ENCODE measurements at places on chromosomes 7 and 10.

GRCh38 chr10:122492006-122492405, 30.7 kb downstream of the HTRA1 start:
- no peak overlapping the region for H3K27ac ChIP-seq
- peaks cover 10% of the 10 kb centered on the region for H3K27me3 ChIP-seq
- no peaks in the 10 kb centered on the region for H3K36me3 ChIP-seq
- no peak overlapping the region for H3K4me3 ChIP-seq

DNA sequence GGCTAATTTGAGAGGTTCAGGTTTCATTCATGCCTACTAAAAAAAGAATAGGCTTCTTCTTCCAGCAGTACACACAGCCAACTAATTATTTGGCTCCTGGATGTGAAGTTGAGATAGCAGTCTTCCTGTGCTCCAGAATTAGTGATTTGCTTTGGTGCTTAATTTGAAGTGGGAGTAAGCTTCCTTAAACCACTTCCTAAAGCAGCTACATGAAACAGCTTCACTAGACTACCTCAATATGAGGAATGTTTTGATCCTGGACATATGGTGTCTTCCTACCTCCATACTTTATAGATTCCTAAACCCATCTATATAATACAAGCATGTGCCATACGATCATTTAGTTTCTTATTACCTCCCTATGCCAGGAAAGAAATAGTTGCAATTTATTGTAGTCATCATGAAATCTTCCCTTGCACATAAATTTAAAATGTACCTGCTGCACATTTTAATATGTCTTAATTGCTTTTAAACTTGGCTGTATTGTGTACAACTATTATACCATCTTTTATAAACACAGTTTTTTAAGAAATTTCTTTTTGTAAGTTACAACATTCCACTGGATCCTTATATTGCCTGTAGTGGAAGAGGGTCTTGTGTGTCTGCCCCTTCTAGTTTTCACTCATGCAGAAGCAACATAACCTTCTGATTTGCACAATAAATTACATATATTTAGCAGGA, 8.6 kb downstream of the VIM start:
- H3K4me1 ChIP-seq, result peaks cover 32% of the 10 kb centered on the region
- DNase-seq, result no peak
- no peaks in the 10 kb centered on the region for H3K27me3 ChIP-seq
- no peak overlapping the region for H3K27ac ChIP-seq
- H3K36me3 ChIP-seq, result peaks cover 59% of the 10 kb centered on the region
- no peak overlapping the region for H3K4me3 ChIP-seq

- H3K4me1 ChIP-seq, result no peaks in the 10 kb centered on the region
- DNase-seq, result no peak
- no peak overlapping the region for H3K27ac ChIP-seq
- no peaks in the 10 kb centered on the region for H3K36me3 ChIP-seq
- peaks cover 2% of the 10 kb centered on the region for H3K27me3 ChIP-seq
These were observed 36.2 kb upstream of the OGDHL start for GRCh38 chr10:49798275-49798674.

DNA sequence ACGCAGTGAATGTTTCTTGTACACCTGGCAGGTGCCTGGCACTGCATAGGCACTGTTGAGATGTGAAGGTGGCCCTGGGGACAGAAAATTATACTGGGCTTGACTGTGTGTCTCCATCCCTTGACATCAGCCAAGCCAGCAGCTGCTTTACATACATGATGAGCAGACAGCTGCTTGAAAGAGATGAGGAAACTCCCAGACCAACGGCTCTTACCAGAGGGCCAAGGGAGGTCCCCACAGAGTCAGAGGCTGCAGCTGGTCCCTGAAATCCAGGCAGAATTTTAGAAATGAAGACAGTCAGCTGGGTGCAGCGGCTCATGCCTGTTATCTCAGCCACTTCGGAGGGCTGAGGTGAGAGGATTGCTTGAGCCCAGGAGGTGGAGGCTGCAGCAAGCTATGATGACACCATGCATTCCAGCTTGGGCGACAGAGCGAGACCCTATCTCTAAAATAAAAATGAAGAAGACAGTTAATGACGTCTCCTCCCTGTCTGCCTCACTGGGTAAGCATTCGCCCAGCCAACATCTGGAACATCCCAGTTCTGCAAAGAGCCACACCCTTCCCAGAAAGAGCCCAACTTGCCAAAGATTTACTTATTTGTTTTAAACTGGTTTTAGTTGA, 17.6 kb downstream of the LIMK1 start:
- H3K27me3 ChIP-seq, result no peaks in the 10 kb centered on the region
- no peak for DNase-seq
- H3K36me3 ChIP-seq, result peaks cover 19% of the 10 kb centered on the region
- no peak overlapping the region for H3K4me3 ChIP-seq
- H3K4me1 ChIP-seq, result no peaks in the 10 kb centered on the region
- H3K27ac ChIP-seq, result no peak overlapping the region

DNA sequence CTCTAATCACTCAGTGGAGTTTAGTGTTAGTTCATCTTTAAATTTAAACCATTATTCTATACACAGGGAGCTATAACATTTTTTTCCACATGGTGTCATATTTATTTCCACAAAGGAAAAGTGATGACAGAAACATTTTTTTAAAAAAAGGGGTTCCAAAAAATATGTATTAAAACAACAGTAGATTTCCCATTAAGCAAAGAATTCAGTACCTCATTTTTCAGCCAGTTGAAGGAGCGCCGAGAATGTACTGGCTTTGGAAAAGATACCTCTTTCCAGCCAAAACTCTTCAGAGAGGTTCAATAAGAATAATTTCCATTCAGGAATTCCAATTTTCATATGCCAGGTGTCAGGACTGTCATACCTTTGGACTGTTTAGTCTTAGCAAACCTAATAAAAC, 250.5 kb upstream of the MEOX2 start:
- no peaks in the 10 kb centered on the region for H3K36me3 ChIP-seq
- no peak overlapping the region for H3K4me3 ChIP-seq
- H3K27me3 ChIP-seq, result no peaks in the 10 kb centered on the region
- H3K27ac ChIP-seq, result no peak overlapping the region
- H3K4me1 ChIP-seq, result no peaks in the 10 kb centered on the region
- DNase-seq, result no peak

DNA sequence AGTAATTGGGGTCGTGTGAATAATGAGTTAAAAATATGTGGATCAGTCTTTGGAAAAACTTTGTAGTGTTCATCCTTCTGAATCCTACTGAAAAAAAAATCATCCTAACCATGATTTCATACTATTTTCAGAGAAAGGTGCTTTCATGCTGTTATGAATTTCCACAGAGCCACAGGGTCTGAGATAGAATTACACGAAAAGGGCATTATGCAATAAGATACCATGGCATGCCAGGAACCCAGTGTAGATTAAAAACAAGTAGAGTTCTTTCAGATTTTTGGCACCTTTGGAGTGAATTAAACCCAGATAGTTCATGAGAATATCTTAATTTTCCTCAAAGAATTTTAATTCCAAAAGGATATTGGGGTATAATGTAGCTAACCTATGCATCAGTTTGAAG, 47.5 kb upstream of the AGMO start:
- no peaks in the 10 kb centered on the region for H3K36me3 ChIP-seq
- H3K27ac ChIP-seq, result no peak overlapping the region
- no peak for DNase-seq

DNA sequence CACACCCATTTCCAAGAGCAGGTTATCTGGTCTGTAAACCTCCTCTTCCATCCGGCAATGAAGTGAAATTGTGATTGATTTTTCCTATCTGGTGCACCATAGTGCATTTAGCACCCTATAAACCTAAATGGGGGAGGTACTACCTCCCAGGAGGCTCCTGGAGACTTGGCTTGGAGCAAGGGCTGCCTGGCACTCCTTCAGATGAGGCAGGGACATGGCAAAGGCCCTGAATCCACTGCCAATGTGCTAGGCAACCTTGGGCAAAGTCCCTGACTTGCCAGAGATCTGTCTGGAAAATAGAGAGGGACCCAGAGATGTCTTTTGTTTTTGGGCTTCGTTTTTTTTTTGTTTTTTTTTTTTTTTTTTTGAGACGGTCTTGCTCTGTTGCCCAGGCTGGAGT, 6.7 kb upstream of the GRID1 start:
- peaks cover 1% of the 10 kb centered on the region for H3K4me1 ChIP-seq
- H3K36me3 ChIP-seq, result no peaks in the 10 kb centered on the region
- no peak overlapping the region for H3K27ac ChIP-seq
- H3K4me3 ChIP-seq, result no peak overlapping the region
- H3K27me3 ChIP-seq, result peaks cover 40% of the 10 kb centered on the region

GRCh38 chr7:29230871-29231345, 36.3 kb downstream of the CHN2 start:
- H3K27me3 ChIP-seq, result peaks cover 11% of the 10 kb centered on the region
- H3K4me1 ChIP-seq, result peaks cover 5% of the 10 kb centered on the region
- H3K27ac ChIP-seq, result no peak overlapping the region

DNA sequence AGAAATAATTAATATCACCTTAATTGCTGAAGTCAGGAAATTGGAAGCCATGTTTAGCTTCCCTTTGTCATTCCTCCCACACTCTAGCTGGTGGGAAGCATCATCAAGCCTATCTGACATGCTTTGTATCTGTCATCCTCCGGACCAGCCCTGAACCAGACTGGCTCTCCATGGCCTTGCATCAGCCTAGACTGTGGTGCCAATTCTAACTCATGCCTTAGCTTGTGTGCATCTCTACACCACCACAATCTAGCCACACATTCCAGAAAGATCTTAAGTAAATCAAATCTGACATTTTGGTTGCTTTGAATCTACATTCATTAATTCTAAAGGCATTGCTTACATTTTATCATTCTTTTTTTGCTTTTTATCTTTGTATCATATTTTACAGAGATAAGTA, 196.4 kb upstream of the VSTM2A start:
- no peaks in the 10 kb centered on the region for H3K36me3 ChIP-seq
- no peaks in the 10 kb centered on the region for H3K4me1 ChIP-seq
- DNase-seq, result no peak
- H3K4me3 ChIP-seq, result no peak overlapping the region

DNA sequence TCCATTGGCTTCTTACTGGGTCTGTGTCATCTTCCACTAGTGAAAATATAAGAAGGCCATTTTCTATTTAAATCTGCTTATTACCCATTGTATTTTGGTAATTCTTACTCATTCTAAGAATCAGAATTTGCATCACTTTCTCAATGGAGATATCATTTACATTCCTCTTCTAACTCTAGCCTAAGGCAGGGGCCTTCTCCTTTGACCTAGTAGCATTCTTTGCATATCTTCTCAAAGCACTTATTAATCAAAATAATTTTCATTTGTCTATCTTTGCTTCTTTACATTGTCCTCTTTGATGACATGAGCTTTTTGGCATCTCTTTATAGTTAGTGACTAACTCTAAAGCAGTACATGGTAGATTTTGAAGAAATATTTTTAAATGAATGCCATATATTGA, 400.9 kb upstream of the SEMA3D start:
- no peak overlapping the region for H3K27ac ChIP-seq
- H3K4me3 ChIP-seq, result no peak overlapping the region
- no peak for DNase-seq
- H3K27me3 ChIP-seq, result no peaks in the 10 kb centered on the region

DNA sequence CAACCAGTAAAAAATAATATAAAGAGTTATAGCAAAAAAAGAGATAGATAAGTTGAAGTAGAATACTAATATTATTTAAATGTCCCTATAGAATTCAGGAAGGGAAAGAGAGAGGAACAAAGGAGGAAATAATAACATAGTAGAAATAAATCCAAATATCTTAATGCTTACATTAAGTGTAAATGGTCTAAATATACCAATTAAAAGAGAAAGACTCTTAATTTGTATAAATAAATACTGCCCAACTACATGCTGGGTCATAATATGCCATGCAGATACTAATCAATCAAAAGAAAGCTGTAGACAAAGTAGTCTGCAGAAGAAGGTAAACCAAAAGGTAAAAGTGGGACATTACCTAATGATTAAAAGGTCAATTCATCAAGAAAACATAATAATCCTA, 43.3 kb upstream of the VIPR2 start:
- DNase-seq, result no peak
- no peak overlapping the region for H3K27ac ChIP-seq
- H3K4me3 ChIP-seq, result no peak overlapping the region
- H3K36me3 ChIP-seq, result peaks cover 2% of the 10 kb centered on the region
- peaks cover 7% of the 10 kb centered on the region for H3K4me1 ChIP-seq

GRCh38 chr7:26363465-26363864, 71.8 kb downstream of the SNX10 start:
- H3K4me3 ChIP-seq, result no peak overlapping the region
- no peak for DNase-seq
- no peaks in the 10 kb centered on the region for H3K27me3 ChIP-seq
- peaks cover 22% of the 10 kb centered on the region for H3K36me3 ChIP-seq
- no peak overlapping the region for H3K27ac ChIP-seq

DNA sequence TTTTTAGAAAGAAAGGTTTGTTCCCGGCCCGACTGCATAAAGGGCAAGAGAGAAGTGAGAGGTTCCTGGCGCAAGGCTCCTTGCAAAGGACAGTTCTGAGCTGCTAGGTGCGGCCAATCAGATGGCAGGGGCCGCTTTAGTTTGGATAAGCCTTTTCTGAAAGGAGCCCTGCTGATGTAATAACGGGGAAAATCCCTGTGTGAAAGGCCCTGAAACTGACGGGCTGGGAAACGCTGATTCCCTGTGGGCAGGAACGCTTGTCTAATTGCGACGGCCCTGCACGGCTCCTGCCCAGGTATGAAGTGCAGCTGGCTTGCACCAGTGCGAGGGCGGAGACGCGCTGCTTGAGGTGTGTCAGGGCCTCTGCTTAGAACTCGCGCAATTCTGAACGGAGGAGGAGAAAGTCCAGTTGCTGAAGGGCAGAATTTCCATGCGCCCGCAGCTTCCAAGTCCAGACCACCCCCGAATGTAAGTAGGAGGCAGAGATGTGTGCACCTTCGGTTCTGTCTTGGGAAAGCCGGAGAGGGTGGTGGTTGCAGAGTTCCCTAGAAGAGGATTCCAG, 30.5 kb downstream of the TACC2 start:
- DNase-seq, result no peak
- no peak overlapping the region for H3K4me3 ChIP-seq
- H3K27me3 ChIP-seq, result peaks cover 6% of the 10 kb centered on the region
- no peaks in the 10 kb centered on the region for H3K36me3 ChIP-seq

GRCh38 chr10:99730026-99730425, 1.9 kb downstream of the COX15 start:
- H3K27me3 ChIP-seq, result no peaks in the 10 kb centered on the region
- H3K27ac ChIP-seq, result no peak overlapping the region
- peaks cover 31% of the 10 kb centered on the region for H3K36me3 ChIP-seq
- peaks cover 16% of the 10 kb centered on the region for H3K4me1 ChIP-seq
- no peak overlapping the region for H3K4me3 ChIP-seq

GRCh38 chr7:158924956-158925355, 68.6 kb downstream of the DYNC2I1 start:
- no peaks in the 10 kb centered on the region for H3K4me1 ChIP-seq
- H3K27ac ChIP-seq, result no peak overlapping the region
- H3K27me3 ChIP-seq, result no peaks in the 10 kb centered on the region
- H3K36me3 ChIP-seq, result peaks cover 53% of the 10 kb centered on the region

- no peaks in the 10 kb centered on the region for H3K27me3 ChIP-seq
- H3K27ac ChIP-seq, result no peak overlapping the region
- H3K36me3 ChIP-seq, result no peaks in the 10 kb centered on the region
- H3K4me1 ChIP-seq, result no peaks in the 10 kb centered on the region
- DNase-seq, result no peak
- no peak overlapping the region for H3K4me3 ChIP-seq
These were observed 56.8 kb upstream of the WDR11 start for GRCh38 chr10:120794390-120794789.

Data from T-helper 2 cell treated with Interferon-gamma antibody and Interleukin-4, amounts not matched to agents 5 μg/mL and 100 μg/mL, for 36 hours (primary cell).